Naive thymus-derived CD4-positive, alpha-beta T cell (primary cell): ENCODE measurements at places on chromosomes 2 and 18. TPM values are rescaled to one million over a fixed set of nuclear protein-coding genes. Genes with fewer than 3 reads are reported as not detected.

GRCh38 chr2:147603447-147603846, 241.4 kb upstream of the ACVR2A start:
- no peak for DNase-seq

- DNase-seq, result peak; percentile 73
These were observed 45.5 kb downstream of the CDC42EP3 start for GRCh38 chr2:37625796-37626571.

GRCh38 chr2:170822290-170823087, 5.8 kb downstream of the GAD1 start:
- DNase-seq, result no peak

The MBP gene
- 87.8 and 96.9 TPM in 2 replicates for total RNA-seq

The RGPD4 gene
- total RNA-seq, result 0.11 TPM

The FHL2 gene
- 3.6 and 4.2 TPM in 2 replicates for total RNA-seq

GRCh38 chr2:46174345-46175170, 122.6 kb upstream of the EPAS1 start:
- DNase-seq, result no peak
